ENCODE measurements at places on chromosomes 2 and 18.

GRCh38 chr2:180077295-180077906, 70.3 kb upstream of the CWC22 start:
- no peak for DNase-seq

- no peak for DNase-seq
These were observed 196.6 kb downstream of the CYP26B1 start for GRCh38 chr2:71951083-71951468.

GRCh38 chr2:216700088-216700567, 4.8 kb upstream of the IGFBP5 start:
- DNase-seq, result no peak

GRCh38 chr2:174063492-174064092, 98.4 kb upstream of the SP3 start:
- no peak for DNase-seq

- DNase-seq, result peak; percentile 31
These were observed 14.9 kb downstream of the PIKFYVE start for GRCh38 chr2:208280933-208281332.

GRCh38 chr18:43141208-43141607, 25.7 kb upstream of the RIT2 start:
- no peak for DNase-seq

DNA sequence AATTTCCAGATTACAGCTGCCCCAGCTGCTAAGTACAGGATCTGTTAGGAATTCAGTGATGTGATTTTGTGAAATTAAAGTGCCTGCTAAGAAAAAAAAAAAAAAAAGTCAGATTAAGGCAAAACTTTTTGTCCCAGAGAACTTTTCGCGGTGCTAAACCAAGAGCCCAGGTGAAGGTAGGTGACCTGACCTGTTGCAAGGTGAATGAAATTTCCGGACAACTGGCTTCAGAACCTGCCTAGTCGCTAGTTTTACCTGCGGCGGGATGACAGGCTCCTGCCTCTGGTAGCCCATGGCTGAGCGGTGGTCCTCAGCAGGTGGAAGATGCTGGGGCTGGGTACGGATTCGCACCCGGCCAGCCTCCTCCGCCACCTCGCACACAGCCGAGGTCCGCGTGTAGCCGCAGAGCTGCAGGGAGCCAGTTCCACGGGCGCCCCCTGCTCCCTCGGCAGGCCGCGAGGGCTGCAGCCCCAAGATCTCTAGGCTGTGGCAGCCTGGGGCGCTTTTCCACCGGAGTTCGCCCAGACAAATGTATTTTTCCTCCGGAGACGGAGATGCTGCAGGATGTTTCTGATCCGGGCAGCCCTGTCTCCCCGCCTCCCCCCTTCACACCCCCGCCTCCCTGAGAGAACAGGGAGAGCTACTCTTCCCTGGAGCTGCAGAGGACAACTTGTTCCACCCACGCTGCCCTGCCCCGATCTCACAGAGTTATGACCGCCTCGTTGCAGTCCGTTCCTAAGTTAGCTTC, at the start of gene SLC38A11:
SLC38A11 (minus strand) TSS at position 572 of the 748 bp plus-strand sequence; CDS start at position 294, 278 bp downstream.
- no peak for DNase-seq

DNA sequence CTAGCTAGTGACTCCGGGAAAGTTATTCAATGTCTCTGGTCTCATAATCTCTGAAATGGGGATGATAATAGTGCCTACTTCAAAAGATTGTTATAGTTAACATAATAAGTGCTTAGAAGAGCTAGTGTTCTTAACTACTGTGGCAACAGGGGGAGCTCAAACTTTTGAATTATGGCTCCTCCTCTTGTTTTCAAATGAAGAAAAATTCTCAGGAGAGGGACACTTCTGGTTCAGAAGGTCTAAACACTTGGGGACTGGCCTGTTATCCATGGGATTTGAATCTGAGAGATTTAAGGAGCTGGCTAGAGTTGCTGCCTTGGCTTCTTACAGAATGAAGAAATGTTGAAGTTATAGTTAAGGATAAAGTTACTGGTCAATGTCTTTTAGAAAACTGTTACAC, 92.2 kb upstream of the ITGB6 start:
- no peak for DNase-seq

DNA sequence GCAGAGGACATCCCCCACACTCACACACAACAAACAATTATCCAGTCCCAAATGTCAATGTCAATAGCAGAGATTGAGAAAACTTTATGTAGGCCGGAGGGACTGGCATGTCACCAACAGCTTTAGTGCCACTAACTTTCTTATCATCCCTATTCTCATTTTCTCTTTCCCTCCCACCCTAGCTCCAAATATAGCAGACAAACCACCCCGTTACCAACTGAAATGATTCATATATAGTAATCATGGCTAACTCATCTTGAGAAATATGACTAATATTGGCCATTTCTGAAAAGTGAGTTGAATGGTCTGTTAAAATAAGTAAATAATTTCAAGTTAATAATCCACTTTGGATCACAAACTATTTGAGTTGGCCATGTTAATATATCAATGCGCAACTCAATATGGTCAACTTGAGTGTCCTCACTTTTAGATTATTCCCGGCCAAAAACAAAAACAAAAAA, 242.1 kb upstream of the RND3 start:
- no peak for DNase-seq
